Fibroblast of mammary gland (primary cell): ENCODE measurements at places on chromosomes 11 and 22.
A peak's percentile ranks its signal among the peaks of the same experiment; 100 is the strongest.

- peak; percentile 55 for DNase-seq
These were observed 33.0 kb upstream of the P2RY2 start for GRCh38 chr11:73184953-73185671.

DNA sequence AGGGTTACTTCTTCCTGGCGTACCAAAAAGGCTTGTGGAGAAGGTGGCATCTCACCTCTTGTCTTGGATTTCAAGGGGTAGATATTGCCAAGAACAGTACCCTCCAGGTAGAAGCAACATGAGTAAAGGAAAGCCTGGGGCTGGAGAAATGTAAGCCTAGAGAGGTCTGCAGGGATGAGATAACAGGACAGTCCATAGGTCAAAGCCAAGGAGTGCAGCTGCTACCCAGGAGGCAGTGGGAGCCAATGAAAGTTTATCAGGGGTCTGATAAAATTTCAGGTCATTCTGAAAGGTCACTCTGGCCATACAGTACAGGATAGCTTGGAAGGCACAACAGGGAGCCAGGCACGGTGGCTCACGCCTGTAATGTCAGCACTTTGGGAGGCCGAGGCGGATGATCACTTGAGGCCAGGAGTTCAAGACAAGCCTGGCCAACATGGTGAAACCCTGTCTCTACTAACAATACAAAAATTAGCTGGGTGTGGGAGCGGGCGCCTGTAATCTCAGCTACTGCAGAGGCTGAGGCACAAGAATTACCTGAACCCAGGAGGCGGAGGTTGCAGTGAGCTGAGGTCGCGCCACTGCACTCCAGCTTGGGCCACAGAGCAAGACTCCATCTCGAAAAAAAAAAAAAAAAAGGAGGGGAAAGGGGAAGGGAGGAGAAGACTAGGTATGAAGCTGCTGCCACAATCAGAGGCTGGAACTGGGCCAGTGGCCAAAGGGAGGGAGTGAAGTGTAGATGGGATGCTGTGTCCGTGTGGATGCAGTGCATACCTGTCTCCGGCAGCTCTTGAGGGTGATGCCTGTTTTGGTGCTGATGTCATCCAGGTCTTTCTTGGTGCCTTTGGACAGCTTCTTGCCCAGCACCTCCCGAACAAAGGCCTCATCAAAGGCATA, 1.2 kb downstream of the FIBP start:
- no peak for DNase-seq

DNA sequence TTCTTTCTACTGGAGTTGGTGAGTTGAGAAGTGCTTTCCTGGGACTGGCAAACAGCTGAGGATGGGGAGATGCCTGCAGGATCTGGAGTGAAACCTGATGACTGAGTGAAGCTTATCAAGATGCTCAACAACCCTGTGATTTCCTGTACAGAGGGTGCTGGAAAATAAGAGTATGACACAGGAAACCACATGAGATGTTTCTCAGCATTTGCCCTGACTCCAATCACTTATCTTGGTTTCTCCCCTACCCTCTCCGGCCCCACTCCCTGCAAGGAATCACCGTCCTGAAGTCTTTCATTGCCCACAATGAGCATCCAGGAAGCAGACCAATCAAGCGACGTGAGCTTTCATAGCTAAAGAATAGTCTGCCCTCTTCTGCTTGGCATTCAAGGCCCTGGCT, at the start of gene MRGPRX2:
MRGPRX2 (minus strand) TSS at position 89 of the 400 bp plus-strand sequence. CDS start 4,315 bp downstream, outside the sequence.
- no peak for DNase-seq

- DNase-seq = no peak
These were observed 1.8 kb downstream of the KCNK7 start for GRCh38 chr11:65593518-65594414.

GRCh38 chr11:28539239-28540030, 431.2 kb downstream of the METTL15 start:
- DNase-seq = peak; percentile 23

- no peak for DNase-seq
These were observed 679 bp upstream of the SSH3 start for GRCh38 chr11:67302571-67303131.

- DNase-seq = peak; percentile 56
These were observed 673.1 kb downstream of the KCNA4 start for GRCh38 chr11:29343465-29344333.

- DNase-seq = no peak
These were observed at the start of gene GAL for GRCh38 chr11:68684385-68685356. Gene GAL (plus strand): TSS chr11:68684544. CDS start chr11:68684924, 380 bp downstream.

GRCh38 chr11:117230286-117230961, 1.4 kb downstream of the PCSK7 start:
- peak; percentile 73 for DNase-seq

DNA sequence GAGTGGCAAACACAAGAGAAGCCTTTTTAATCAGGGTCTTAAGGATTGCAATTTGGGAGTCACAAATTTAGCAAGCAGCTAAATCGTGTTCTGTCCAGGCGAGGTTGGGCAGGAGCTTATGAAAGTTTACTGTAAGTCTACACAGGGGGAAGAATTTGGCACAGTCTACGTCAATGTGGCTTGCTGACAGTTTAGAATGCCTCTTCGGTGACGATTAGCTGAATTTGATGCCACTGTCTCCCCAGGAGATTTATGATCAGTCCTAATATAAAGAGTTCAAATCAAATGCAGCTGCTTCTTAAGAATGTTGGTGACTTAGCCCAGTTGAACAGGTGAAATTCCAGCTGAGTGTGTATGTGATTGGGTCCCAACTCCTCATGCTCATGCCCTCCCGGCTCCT, 114.1 kb upstream of the CLPB start:
- peak; percentile 39 for DNase-seq

- DNase-seq = no peak
These were observed 115.4 kb upstream of the OR4B1 start for GRCh38 chr11:48101044-48101733.

DNA sequence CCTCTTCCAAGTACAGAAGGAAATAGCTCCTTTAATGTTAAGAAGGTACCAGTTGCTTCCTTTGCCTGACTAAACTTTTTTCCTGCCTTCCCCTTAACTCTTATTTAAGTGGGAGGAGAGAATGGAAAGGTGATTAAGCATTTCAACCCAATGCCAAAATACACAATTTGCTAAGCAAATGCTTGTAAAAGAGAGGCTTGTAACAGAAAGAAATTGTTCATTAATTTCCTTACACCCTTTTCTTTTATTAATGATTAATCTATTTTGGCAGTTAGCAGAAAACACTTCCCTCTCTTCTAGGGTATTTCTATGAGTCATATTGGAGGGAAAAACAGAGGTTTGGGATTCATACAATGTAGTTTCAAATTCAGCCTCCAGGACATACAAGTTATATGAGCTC, 427.6 kb upstream of the FAT3 start:
- DNase-seq = no peak

DNA sequence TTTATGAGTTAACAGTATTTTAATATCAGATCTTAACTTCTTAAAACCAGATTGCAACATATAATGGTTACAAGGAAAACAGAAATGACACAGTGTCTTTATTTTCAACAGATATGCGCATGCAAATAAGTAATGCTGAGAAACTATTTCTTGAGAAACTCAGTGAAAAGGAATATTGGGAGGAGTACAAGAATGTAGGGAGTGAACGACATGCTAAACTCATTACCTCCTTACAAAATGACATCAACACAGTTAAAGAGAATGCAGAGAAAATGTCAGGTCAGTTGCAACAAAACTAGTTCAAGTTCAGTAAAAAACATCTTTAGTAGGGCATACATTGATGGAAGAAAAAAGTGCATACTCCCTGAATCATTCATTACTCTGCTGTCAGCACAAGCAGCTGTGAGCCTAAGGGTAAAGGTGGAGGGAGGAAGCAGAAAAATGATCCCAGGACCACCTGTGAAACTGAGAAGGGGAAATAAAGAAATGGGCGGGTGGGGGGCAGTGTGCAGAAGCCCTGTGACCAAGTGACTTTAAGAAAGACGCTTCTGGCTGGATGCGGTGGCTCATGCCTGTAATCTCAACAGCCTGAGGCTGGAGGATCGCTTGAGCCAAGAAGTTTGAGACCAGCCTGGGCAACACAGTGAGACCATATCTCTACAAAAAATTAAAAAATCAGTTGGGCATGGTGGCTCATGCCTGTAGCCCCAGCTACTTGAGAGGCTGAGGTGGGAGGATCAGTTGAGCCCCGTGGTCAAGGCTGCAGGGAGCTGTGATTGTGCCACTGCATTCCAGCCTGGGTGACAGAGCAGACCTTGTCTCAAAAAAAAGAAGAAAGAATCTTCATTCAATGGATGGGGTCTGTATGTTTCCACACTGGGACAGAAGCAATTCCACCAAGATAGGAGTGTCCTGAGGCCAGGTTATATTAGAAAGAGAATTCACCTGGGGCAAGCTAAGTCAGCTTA, 31.2 kb downstream of the CCDC83 start:
- DNase-seq = peak; percentile 57

DNA sequence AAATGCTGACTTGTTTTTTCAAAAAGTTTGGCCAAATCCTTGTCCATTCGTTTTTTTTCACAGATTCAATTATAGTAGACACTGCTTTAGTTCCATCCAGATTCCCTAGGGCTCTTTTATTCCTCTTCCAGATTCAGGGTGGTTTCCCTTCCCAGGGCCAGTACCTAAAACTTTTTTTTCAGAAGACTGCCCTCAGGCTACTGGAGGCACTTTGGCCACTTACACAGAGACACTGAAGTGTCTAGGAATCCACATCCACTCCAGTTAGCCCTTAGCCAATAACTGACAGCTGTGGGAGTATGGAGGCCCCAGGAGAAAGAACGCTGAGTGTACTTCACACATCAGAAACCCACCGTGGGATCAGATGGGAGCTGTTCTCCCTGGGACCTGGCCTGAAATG, 77.3 kb downstream of the CCDC34 start:
- no peak for DNase-seq

DNA sequence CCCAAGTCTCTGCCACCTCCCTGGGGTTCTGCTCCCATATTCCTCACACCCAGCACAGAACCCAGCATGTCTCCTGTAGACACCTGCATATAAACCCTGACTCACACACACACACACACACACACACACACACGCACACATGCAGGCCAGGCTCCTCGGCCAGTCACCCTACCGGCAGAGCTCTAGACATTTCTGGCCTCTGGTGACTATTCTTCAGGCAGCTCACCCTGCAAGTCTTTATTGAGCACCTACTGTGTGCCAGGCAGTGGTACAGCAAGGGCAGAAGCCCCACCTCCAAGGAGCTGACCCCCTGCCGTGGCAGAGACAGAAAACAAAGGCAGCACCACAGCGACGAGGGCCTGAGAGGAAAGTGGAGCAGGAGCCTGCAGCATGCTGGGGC, 50.3 kb downstream of the CDKN1C start:
- peak; percentile 6 for DNase-seq
